GOT3 (cell line): ENCODE measurements at places on chromosomes 12 and 14.

- DNase-seq: peak; percentile 88
Observed at GRCh38 chr12:58425481-58426392, 484.4 kb downstream of the ATP23 start.

- DNase-seq: no peak
Observed at GRCh38 chr14:48382961-48383360, 707.6 kb upstream of the MDGA2 start.

- DNase-seq: no peak
Observed at GRCh38 chr12:105166736-105167135, 59.2 kb downstream of the WASHC4 start.

- DNase-seq: no peak
Observed at GRCh38 chr14:67532606-67532997, 488 bp upstream of the PLEKHH1 start.

DNA sequence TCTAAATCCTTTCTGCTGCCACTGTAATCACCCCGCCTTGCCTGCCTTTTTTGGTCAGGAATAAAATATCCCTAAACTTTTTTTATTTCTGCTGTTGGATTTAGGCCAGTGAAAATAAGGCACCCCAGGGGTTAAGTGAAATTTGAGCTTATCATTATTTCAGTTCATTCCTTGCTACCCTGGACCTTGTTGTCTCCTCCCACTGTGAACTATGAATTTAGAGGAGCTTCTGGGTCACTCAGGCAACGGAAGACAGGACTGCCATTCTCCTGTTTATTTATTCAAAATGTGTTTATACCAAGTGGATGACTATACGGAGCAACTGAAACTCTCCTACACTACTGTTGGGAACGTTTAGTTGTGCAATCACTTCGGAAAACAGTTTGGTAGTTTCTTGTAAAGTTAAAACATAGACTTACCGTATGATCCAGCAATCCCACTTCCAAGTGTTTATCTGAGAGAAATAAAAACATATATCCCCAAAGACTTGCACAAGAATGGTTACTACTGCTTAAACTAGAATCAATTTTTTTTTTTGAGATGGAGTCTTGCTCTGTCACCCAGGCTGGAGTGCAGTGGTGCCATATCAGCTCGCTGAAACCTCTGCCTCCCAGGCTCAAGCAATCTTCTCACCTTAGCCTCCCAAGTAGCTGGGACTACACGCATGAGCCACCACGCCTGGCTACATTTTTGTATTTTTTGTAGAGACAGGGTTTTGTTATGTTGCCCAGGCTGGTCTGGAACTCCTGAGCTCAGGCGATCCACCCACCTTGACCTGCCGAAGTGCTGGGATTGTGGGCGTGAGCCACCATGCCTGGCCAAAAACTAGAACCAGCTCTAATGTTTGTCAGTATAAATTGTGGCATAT is 2.3 kb upstream of the TRAFD1 start:
- DNase-seq: no peak

DNA sequence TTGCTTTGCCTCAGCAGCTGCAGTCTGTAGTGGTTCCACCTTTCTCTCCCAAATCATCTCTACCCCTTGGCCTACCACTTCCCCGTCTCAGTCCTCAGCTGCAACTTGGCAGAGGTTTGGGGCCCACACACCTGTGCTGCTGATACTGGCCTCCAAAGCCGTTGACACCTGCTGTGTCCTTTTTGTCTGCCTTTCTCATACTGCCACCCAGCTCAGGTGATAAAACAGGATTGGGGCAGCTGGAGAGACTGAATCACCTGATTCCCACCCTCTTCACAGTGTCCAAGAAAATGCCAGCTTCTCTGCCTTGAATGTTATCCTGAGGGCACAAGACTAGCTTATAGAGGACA is 103.7 kb downstream of the ETV6 start:
- no peak for DNase-seq

DNA sequence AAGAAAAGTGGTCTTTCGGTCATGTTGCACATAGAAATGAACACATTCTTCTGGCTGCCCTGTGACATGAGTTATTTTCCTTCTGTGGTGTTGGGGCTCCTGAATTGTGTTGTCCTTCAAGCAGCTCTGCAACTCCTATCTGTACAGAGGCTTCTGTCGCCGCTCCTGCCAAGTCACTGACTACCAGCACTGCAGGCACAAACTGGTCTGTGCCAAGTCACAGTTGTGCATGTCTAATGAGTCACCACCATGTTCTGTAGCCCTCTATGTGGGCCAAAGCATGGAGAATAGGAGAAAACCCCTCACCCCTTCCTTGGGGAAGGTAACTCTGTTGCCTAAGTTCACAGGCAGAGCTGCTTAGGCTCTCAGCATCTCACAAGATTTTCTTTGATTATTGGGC is 283.3 kb downstream of the RPL10L start:
- DNase-seq: no peak

DNA sequence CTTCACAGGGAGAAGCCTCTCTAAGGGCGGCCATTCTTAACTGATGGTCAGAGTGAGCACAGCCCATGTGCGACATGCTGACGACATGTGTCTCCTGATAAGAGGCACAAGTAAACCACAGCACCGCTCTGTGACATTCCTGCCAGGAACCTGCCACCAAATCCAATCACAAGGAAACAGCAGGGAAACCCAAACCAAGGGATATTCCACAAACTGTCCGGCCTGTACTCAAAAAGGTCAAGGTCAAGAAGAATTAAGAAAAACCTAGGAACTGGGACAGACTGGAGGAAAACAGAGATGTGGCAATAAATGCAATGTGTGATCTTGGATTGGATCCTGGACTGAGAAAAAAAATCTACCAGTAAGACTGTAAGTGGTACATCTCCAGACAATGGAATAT is 91.9 kb downstream of the SYNE3 start:
- no peak for DNase-seq

DNA sequence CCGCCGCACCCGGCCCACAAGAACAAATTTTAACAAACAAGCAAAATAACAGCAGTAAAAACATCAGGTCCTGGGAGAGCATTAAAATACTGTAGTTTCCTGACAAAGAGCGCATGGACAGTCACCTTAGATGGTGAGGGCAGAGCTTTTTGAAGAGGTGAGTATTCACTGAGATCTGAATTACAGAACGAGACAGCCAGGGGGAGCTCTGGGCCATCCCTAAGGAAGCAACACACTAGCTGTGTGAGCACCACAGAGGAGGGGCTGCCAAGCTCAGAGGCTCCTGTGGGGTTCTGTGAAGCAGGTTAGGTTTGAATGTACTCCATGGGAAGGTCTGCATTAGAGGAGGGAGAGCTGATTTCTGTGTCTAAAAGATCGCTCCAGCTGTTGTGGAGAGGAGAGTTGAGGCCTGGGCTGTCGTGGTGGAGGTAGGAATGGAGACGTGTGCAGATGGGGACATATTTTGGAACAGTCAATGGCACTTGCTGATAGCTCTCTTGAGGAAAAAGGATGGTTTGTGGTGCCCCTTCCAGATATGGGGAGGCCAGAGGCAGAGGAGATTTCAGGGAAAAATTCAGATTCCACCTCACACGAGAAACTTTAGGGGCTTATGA is 72.9 kb downstream of the TRAFD1 start:
- DNase-seq: no peak

GRCh38 chr12:65492998-65493912 is 214.8 kb downstream of the MSRB3 start:
- DNase-seq: no peak

- DNase-seq: no peak
Observed at GRCh38 chr12:101619026-101619786, 24.4 kb downstream of the MYBPC1 start.

DNA sequence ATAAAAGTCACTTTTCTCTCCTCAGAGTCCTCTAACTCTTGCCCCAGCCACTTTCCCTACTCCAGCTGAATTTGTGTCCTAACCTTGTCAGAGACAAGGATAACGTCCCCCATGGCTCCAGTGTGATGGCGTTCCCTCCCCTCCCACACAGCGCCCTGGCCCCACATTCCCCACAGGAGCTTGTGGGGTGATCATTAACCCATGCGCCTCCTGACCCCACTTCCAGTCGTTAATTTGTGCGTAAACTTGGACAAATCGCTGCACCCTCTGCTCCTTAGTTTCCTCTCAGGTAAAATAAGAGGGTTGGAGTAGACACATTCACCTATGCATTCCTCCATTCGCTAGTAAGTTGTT is 22.9 kb upstream of the BCDIN3D start:
- DNase-seq: no peak

GRCh38 chr12:53212931-53213330 is 5.9 kb upstream of the ITGB7 start:
- DNase-seq: no peak
